MV-4-11 (cell line): ENCODE measurements at places on chromosomes 3 and 15.

GRCh38 chr3:25033407-25034029 is 394.5 kb upstream of the RARB start:
- peak; percentile 36 for DNase-seq

GRCh38 chr3:45792516-45793172 is 3.7 kb downstream of the SLC6A20 start:
- DNase-seq = no peak

DNA sequence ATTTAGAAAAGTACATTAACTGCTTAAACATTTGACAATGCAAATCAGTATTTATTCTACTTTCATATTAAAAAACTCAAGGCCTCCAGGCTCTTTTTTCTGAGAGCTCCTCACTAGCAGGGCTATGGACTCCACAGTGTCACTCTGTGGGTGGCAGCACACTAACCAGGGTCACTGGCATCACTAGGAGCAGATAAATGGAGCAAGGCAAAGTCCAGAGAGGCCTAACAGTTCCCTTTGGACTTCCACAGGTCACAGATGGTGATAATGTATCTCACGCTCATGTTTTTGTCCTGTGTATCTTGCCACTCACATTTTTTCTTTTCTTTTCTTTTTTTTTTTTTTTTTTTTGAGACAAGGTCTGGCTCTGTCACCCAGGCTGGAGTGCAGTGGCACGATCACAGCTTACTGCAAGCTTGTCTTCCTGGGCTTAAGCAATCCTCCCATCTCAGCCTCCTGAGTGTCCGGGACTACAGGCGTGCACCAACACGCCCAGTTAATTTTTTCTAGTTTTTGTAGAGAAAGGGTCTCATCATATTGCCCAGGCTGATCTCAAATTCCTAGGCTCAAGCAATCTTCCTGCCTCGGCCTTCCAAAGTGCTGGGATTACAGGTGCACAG is 7.8 kb downstream of the SPG21 start:
- no peak for DNase-seq

- no peak for DNase-seq
Measured at GRCh38 chr3:53217175-53217574, 38.6 kb downstream of the TKT start.

DNA sequence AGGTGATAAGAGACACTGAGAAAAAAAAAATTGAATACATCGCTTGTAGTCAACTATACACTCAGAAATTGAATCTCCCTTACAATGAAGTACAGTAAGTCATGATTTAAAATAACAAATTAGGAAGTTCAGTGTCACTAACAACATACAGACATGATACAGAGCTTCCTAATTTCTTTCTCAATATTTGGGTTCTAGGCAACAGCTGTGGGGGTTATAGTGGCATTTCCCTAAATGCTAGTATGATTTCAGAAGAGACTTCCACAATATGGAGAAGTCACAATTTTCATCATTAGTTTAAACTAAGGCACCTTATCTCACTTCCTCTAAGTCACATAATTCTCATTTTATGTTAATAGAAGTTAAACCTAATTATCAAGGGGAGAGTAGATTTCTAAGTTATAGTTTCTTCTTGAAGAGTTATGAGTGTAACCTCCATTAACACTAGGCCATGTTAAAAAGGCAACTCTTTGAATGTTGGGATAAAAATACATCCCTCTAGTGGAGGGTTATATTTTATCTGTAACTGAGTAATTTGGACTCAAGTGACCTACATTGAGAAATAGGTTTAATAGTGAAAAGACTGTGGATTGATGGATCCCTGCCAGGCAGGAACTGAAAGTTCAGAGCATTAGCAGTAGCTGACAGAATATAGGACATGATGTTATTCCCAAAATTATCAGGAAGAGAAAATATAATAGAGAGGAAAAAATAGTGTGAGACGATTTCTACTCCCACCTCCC is 286.0 kb upstream of the SUCLG2 start:
- peak; percentile 88 for DNase-seq

GRCh38 chr3:24034464-24034863 is 89.4 kb downstream of the NR1D2 start:
- no peak for DNase-seq

DNA sequence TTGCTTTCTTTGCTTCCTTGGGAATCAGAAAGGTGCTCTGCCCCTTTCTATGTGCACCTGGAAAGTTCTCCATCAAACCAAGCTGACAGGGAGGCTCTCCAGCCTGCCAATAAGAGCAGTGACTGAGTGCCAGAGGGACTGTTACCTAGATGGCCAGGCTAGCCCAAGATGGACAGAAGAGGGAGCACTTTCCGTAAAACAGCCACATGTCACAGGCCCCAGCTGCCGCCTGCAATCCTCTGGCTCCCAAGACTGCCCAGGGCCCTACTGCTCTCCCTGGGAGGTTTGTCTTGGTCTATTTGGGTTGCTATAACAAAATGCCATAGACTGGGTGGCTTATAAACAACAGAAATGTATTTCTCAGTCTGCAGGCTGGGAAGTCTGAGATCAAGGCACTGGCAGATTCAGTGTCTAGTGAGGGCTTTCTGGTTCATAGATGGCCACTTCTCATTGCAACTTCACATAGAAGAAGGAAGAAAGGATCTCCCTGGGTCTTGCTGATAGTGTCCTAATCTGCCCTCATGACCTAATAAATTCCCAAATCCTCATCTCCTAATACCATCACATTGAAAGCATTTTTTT is 72.3 kb downstream of the TAMM41 start:
- DNase-seq = no peak

- DNase-seq = no peak
Measured at GRCh38 chr15:27490867-27491595, 520.0 kb downstream of the GABRG3 start.

DNA sequence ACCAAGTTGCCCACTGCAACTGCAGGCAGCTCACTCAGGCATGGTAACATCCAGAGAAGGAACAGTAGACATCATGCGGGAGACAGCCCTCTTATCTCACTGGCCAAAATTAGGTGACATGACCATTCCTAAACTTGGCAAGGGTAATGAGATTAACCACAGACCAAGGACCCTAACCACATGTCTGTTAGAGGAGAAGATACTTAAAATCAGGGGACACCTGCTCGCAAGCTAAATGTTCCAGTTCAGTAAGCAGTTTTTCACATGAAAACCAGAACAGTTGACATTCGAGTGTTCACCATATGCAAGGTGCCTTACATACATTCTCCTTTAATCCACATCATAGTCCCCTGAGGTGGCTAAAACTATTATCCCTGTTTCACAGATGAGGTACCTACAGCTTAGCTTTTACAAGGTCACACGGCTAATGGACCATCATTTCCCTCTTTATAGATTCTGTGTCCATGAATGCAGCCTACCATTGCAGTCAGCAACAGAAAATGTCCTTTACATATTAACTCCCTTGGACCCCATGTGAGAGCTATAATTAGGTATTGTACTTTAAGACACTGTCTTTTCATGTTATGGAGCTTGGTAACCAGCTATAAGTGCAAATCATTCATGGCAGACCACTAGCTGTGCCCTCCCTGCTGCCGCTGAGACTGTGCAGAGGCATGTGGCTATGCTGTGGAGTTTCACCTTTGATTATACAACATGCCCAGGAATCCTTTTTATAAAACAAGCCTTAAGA is 154.1 kb downstream of the LIPC start:
- DNase-seq = no peak

DNA sequence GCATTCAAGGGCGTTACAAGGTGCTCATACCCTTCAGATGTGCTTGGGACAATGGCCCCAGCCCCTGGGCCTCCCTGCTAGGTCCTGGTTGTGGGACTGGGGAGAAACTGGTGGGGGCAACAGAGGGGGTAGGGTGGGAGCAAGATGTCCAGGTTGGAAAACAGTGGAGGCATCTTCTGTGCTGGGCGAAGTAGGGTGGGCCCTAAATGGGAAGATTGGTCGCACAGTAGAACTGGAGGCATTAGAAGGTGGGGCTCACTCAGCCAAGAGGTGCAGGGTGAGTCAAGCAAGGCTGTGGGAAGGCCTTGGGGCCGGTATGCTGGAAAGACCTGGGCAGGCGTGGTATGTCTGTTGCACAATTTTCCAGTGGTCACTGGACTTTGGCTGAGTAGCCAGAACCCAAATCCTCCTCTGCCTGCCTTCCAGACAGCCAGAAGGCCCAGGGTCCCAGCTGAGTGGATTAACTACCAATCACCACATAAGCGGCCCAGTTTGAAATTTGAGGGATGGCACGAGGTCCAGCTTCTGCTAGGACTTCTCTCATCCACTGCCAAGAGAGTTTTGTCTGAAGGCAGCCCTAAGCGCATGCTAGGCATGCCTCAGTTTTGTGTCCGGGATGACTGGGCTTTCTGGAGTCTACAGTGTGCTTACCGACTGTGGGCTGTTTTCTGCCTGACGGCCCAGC is 74.5 kb downstream of the LSM3 start:
- DNase-seq = no peak

DNA sequence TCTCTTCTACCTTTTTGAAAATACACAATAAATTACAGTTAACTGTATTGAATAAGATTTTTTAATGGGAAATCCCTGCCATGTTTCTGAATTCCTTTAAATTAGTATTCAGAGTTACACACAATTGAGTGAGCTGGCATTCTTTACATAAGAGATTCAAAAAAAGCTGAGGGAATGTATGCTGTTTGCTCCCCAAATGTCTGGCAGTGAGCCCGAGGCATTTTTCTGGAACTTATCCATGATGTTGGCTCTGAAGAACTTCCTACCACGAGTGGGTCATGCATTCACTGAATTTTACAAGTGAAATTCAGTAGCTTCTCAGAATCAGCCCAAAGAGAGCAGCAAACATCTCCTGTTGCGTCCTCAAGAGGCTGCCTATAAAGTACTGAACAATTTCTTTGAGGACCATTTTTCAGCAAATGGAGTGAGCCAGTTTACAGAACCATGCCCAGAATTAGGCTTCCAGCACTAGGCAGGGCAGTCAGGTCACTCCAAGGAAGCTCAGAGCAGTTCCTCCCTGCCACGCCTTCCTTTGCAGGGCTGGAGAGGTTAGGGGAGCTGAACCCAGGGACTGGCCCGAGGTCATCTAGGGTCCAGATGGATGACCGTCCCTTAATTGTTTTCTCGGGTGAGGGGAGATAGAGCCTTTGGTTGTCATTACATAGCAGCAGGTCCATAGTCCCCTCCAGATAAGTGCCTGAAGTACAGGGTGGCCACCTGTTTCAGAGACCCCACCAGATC is 21.2 kb downstream of the GABRA5 start:
- no peak for DNase-seq

DNA sequence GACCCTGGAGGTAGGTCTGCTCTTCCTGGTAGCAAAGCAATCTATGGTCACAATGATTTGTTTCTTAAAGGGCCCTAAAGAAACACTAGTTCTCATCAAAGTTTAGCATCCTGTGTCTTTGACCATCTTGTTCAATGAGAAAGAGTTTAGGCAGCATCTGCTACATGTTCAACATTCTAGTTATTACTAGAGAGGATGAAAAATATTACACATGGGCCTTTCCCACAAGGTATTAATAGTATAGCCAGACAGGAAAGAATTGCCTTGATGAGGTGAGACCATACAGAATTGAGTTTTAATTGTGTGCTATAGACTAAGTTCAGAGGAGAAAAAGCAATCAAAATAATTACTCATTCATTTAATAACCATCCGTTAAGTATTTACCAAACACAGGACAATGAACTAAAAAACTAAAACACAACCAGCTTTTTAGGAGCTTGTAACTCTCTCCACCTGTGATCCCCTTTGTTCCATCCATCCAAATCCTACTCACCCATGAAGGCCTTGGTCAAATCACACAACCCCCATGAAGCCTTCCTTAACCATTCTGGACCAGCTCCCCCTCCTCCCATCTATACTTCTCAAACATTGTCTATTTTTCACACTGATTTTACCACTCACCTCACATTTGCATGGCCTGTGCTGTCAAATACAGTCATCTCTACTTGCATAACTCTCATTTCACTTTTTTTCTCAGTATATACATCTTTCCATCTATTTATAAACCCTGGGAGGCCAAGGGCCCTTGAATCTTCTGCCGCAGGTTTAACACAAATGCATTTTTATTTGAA is 122.9 kb downstream of the RORA start:
- no peak for DNase-seq

DNA sequence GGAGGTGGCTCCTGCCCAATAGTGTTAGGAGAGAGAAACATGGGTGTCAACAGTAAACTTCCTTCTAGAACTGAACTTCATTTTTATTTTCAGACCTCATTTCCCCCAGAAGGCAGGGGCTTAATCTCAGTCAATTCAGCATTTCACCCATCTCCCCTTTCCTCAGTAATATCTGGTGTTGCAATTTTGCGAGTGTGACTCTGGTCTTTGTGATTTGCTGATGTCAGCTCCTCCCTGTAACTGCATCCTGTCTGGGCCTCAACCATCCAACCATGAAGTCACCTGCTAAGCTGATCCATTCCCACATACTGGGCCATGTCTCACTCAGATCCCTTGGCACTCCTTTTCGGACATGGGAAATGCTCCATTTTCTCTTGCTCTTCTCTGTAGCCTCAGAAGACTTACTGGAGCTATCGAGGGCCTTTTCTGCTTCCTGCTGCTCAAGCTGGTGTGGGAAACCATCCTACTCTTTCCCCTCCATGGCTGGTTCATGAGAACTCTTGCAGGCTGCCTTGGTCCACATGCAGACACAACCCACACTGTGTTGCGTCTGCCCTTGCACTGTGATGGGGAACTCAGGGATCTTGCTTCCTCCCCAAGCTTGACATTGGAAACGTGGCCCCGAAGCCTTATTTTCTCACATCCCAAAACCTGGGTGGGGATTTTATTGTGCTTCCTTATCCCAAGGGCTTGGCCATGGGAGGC is 24.6 kb downstream of the CCR4 start:
- no peak for DNase-seq

GRCh38 chr15:67120009-67120838 is 54.8 kb downstream of the SMAD3 start:
- no peak for DNase-seq

DNA sequence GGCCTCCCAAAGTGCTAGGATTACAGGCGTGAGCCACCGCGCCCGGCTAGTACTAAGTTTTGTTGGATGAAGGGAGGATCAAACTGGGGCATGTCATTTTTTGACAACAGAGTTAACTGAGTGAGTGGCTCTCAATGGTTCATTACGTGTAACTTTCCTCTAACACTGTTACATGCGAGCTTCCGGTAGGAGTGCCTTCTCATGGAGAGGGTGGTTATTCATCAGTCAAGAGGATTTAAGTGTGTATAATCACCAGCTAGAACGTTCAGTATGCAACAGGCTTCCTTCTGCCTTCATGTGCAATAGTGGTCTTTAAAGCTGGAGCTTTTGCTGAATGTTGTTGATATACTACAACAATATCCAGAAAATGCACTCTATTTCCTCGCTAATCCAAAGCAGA is 19.1 kb upstream of the GOLGA8A start:
- no peak for DNase-seq

- DNase-seq = no peak
Measured at GRCh38 chr3:127174715-127175140, 18.2 kb upstream of the PRR23E start.
